IMR-90 (cell line): ENCODE measurements at places on chromosomes 5 and 9. TPM values are rescaled to one million over a fixed set of nuclear protein-coding genes. Genes with fewer than 3 reads are reported as not detected.

OCLN gene
- 0.72 and 0.83 TPM in 2 replicates for total RNA-seq

IRX2 gene
- 0.36 and 0.56 TPM in 2 replicates for total RNA-seq

- H3K27me3 ChIP-seq = no peaks in the 10 kb centered on the region
- no peak overlapping the region for H3K4me3 ChIP-seq
- peaks cover 1% of the 10 kb centered on the region; the same call in 1 of the 2 replicates for H3K36me3 ChIP-seq
These were observed 20.1 kb upstream of the CDKN2B start for GRCh38 chr9:22029231-22029630.

- DNase-seq = no peak
- no peak overlapping the region for H3K4me3 ChIP-seq
These were observed 774.3 kb downstream of the KCTD16 start for GRCh38 chr5:144944936-144945335.

- H3K4me3 ChIP-seq = no peak overlapping the region
- H3K27ac ChIP-seq = no peak overlapping the region
- no peaks in the 10 kb centered on the region for H3K4me1 ChIP-seq
- H3K27me3 ChIP-seq = no peaks in the 10 kb centered on the region
These were observed 33.7 kb downstream of the HAVCR1 start for GRCh38 chr5:157025093-157025698.

- H3K36me3 ChIP-seq = no peaks in the 10 kb centered on the region
- DNase-seq = no peak
- peaks cover 2% of the 10 kb centered on the region; the same call in 1 of the 2 replicates for H3K4me1 ChIP-seq
- no peak overlapping the region for H3K27ac ChIP-seq
These were observed 30.2 kb upstream of the HSPA9 start for GRCh38 chr5:138605254-138605972.

DNA sequence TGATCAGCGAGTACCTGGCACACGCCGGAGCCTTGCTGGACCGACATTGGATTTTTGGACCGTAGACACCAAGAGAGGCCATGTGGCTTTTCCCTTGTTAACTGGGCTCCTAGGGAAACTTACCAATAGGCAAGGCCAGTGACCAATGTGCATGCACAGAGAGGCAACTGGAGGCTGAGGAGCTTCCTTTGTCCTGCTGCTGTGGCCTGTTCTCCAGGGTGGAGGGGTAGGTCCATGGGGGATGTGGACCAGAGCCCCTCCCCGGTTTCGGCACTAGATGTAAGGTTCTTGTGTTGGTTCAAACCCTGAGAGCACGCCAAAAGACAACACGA is 34.8 kb upstream of the ANXA2R start:
- H3K4me3 ChIP-seq = no peak overlapping the region
- no peaks in the 10 kb centered on the region for H3K27me3 ChIP-seq
- H3K27ac ChIP-seq = no peak overlapping the region
- peaks cover 20% of the 10 kb centered on the region for H3K36me3 ChIP-seq
- DNase-seq = no peak

- no peak overlapping the region for H3K27ac ChIP-seq
- DNase-seq = no peak
- no peak overlapping the region for H3K4me3 ChIP-seq
These were observed 52.3 kb upstream of the IFNK start for GRCh38 chr9:27471789-27472188.

DNA sequence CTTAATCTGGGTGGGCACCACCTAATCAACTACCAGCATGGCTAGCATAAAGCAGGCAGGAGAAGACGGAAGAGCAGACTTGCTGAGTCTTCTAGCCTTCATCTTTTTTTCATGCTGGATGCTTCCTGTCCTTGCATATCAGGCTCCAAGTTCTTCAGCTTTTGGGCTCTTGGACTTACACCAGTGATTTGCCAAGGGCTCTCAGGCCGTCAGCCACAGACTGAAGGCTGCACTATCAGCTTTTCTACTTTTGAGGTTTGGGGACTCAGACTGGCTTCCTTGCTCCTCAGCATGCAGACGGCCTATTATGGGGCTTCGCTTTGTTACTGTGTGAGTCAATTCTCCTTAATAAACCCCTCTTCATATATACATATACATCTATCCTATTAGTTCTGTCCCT is 180.2 kb downstream of the TRPM3 start:
- DNase-seq = no peak
- no peaks in the 10 kb centered on the region for H3K36me3 ChIP-seq
- no peaks in the 10 kb centered on the region for H3K4me1 ChIP-seq
- peaks cover 27% of the 10 kb centered on the region for H3K27me3 ChIP-seq
- H3K4me3 ChIP-seq = no peak overlapping the region

- DNase-seq = no peak
- H3K4me3 ChIP-seq = no peak overlapping the region
- no peaks in the 10 kb centered on the region for H3K36me3 ChIP-seq
- no peaks in the 10 kb centered on the region for H3K4me1 ChIP-seq
These were observed 420.8 kb downstream of the MTRR start for GRCh38 chr5:8289779-8290178.

GRCh38 chr5:173397516-173397915 is 69.3 kb upstream of the STC2 start:
- peaks cover 13% of the 10 kb centered on the region for H3K4me1 ChIP-seq
- no peak overlapping the region for H3K27ac ChIP-seq
- no peaks in the 10 kb centered on the region for H3K36me3 ChIP-seq
- no peak for DNase-seq
- no peaks in the 10 kb centered on the region for H3K27me3 ChIP-seq

DNA sequence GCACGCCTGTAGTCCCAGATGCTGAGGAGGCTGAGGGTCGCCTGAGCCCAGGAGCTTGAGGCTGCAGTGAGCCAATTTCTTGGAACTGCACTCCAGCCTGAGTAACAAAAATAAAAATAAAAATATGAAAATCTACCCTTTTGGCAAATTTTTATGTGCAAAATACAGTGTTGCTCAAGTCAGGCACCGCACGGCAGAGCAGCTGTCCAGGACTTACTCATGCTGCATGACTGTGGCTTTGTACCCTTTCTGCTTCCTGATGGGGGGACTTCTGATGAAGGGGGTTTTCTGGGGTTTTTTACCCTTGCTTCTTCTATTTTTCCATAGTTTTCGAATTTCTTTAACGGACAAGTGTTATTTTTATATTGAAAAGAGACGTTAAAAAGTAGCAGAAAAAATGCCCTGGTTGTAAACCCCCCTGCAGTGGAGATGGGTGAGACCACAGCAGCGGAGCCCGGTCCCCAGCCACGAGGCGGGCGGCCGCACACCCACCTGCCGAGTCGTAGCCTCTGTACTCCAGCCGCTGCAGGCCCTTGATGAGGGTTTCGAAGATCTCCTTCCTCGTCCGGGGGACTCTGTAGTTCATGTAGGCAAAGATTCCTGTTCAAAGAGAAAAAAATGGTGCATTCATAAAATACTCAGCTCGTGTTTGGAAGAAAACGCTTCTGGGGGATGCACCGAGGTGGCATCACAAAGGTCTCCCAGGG is 15.0 kb downstream of the GFPT2 start:
- H3K4me3 ChIP-seq = no peak overlapping the region
- no peak for DNase-seq
- peaks cover 6% of the 10 kb centered on the region for H3K4me1 ChIP-seq
- H3K27me3 ChIP-seq = no peaks in the 10 kb centered on the region
- peaks cover 27% of the 10 kb centered on the region for H3K36me3 ChIP-seq

- H3K27ac ChIP-seq = peak overlapping the region; percentile 79
- H3K36me3 ChIP-seq = peaks cover 4% of the 10 kb centered on the region
- no peaks in the 10 kb centered on the region for H3K27me3 ChIP-seq
- peak overlapping the region; percentile 56 for H3K4me3 ChIP-seq
- peaks cover 2% of the 10 kb centered on the region for H3K4me1 ChIP-seq
These were observed 111.1 kb downstream of the PAM start for GRCh38 chr5:102866237-102866600.

DNA sequence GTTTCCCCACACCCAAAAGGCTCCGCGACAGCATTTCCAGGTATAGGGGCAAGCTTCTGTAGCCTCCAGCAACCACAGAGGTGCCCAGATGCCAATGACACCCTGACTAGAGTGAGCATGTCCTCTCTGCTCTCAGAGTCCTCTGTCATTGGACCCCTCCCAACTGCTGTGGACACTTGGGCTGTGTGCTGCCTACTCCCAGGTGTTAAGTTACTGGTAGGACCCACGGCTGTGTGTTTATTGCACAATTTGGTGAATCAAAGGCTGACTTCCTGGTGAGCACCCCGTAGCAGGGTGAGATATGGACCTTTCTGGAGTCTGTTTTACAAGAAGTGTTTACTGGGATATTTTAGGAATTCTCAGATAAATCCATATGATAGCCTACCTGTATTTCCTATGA is 36.0 kb downstream of the SH3GL2 start:
- H3K36me3 ChIP-seq = no peaks in the 10 kb centered on the region
- peaks cover 2% of the 10 kb centered on the region for H3K27me3 ChIP-seq
- peaks cover 4% of the 10 kb centered on the region for H3K4me1 ChIP-seq
- peak; percentile 6 for DNase-seq
- no peak overlapping the region for H3K4me3 ChIP-seq

GRCh38 chr9:108439947-108440346 is 415.8 kb downstream of the ACTL7B start:
- H3K27me3 ChIP-seq = no peaks in the 10 kb centered on the region
- peaks cover 14% of the 10 kb centered on the region for H3K4me1 ChIP-seq
- H3K27ac ChIP-seq = peak overlapping the region; percentile 71; the same call in 1 of the 2 replicates
- no peak overlapping the region for H3K4me3 ChIP-seq
- H3K36me3 ChIP-seq = no peaks in the 10 kb centered on the region

GRCh38 chr9:108836781-108837180 is 19.0 kb downstream of the ACTL7B start:
- DNase-seq = no peak
- no peaks in the 10 kb centered on the region; the same call in 1 of the 2 replicates for H3K27me3 ChIP-seq
- no peak overlapping the region for H3K4me3 ChIP-seq
- no peaks in the 10 kb centered on the region for H3K4me1 ChIP-seq
- no peak overlapping the region for H3K27ac ChIP-seq

DNA sequence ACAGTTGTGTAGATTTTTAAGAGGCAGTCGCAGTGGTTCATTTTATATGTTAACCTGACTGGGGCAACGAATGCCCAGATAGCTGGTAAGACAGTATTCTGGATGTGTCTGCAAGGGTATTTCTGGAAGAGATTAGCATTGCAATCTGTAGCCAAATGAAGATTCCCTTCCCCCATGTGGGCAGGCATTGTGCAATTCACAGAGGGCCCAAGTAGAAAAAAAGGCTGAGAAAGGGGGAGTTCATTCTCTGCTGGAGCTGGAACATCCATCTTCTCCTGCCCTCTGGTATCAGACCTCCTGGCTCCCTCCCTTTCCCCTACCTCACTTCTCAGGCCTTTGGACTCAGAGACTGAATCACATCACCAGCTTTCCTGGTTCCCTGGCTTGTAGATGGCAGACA is 70.6 kb downstream of the TENT4A start:
- no peak for DNase-seq
- H3K4me1 ChIP-seq = no peaks in the 10 kb centered on the region
- no peak overlapping the region for H3K27ac ChIP-seq
- no peaks in the 10 kb centered on the region for H3K36me3 ChIP-seq

TSLP gene
- total RNA-seq = 0.28 and 0.54 TPM in 2 replicates

SLC6A18 gene
- total RNA-seq = not detected in 2 replicates

C6 gene
- total RNA-seq = under 0.01 and 0.18 TPM in 2 replicates
